ENCODE measurements at places on chromosomes 12 and 14.
A peak's percentile ranks its signal among the peaks of the same experiment; 100 is the strongest.

DNA sequence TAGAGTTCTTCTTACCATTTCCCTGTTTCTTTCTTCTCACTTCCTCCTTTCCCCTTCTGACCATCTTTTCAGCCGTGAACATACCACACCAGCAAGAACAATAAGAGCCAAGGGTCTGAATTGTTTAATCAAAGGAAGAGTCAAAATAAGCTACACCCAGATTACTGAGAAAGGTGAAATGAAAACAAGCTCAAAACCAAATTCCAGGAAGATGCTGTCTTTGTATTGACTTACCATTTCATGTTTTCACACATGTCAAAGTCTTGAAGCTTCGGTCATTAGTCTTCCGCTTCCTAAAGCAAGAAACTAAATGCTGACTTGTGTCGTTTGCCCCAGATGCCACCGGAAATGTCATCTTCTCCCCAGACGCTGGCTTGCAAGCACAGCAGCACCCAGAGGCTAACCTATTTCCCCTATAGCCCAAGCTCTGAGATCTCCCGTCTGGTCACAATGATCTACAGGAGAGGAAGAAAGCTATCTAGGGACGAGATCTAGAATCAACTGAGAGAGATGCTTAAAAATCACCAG, 136.5 kb upstream of the AMIGO2 start:
- H3K27ac ChIP-seq = peak overlapping the region; percentile 96
- peak overlapping the region; percentile 88 for H3K4me3 ChIP-seq
- peaks cover 100% of the 10 kb centered on the region for H3K36me3 ChIP-seq
- peaks cover 11% of the 10 kb centered on the region for H3K4me1 ChIP-seq

DNA sequence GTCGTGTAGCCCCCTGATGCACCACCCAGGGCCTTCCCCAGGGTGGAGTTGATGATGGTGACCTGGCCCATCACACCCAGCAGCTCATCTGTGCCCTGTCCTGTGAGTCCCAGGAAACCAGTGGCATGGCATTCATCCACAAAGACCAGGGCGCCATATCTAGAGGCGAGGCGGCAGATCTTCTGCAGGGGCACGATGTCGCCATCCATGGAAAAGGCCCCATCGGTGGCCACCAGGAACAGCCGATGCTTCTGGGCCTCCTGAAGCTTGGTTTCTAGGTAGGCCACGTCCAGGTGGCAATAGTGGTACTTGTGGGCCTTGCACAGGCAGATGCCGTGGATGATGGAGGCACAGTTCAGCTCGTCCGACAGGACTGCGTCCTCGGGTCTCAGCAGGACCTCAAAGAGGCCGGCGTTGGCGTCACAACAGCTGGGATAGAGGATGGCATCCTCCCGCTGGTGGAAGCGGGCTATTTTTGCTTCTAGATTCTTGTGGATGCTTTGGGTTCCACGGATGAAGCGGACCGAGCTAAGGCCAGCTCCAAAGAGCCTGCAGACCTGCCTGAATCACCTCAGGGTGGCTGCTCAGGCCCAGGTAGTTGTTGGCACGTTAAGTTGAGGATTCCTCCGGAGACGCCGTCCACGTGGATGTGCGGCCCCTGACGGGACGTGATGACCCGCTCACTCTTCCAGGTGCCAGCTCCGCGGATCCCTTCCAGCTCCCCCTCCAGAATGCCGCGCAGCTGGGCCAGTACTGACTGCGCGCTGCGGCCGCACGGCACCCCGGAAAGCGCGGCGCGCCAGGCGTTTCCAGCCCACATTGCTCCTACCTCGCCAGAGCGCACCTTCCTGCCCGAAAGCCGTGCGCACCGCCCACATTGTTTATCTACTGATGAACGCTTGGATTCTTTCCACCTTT, 47.0 kb downstream of the WDR89 start:
- no peaks in the 10 kb centered on the region for H3K27me3 ChIP-seq
- no peak overlapping the region for H3K4me3 ChIP-seq
- H3K4me1 ChIP-seq = peaks cover 4% of the 10 kb centered on the region
- H3K36me3 ChIP-seq = peaks cover 45% of the 10 kb centered on the region

DNA sequence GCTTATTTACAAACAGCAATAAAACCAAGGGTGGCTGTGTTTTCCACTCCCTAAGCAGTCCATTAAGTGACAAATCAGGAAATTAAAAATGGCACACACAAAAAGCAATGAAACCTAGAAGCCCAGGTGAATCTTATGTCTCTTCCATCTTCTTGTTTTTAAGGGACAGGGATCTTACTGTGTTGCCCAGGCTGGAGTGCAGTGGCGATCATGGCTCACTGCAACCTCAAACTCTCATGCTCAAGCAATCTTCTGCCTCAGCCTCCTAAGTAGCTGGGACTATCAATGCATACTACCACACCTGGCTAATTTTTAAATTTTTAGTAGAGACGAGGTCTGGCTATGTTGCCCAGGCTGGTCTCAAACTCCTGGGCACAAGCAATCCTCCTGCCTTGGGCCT, 52.4 kb upstream of the CERS5 start:
- H3K4me1 ChIP-seq = peaks cover 27% of the 10 kb centered on the region
- no peak for ATAC-seq
- no peak overlapping the region for H3K27ac ChIP-seq

DNA sequence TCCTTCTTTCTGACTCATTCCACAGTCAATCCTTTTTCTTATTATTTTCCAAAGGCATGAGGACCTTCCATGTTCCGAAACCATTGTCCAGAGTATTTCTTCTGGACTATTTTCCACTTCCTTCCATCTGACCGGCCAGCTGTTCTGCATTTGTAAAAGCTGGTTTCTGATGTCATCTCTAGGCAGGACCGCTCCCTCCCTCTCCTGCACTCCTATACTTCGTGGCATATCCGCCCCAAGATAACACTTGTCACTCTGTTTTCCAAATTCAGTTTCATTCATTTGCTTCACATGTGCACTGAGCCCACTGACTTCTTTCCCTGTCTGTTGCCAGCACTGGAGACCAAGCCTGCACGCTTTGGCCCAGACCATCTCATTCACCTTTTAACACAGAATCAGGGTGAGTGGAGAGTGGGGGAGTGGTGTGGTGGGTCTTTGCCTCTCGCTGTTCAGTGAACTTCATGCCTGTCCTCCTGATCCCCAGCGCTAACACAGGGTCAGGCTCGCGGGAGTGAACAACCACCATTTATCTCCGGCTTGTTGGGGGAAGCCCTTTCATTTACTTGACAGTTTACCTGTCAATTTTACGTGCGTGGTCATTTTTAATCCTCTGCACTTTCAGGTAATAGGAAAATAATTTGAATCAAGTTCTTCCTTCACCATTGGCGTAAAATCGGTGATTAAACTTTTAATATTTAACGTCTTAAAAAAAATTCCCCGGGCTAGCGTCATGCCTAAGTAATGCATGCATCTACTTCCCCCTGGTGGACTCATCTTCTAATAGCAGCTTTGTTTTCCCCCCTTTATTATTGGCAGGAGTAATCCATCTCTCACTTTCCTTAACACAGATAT, 52.5 kb downstream of the C12orf75 start:
- ATAC-seq = no peak
- H3K27ac ChIP-seq = no peak overlapping the region
- H3K4me3 ChIP-seq = no peak overlapping the region
- H3K4me1 ChIP-seq = no peaks in the 10 kb centered on the region

- H3K27me3 ChIP-seq = no peaks in the 10 kb centered on the region
- H3K27ac ChIP-seq = no peak overlapping the region
- H3K4me3 ChIP-seq = no peak overlapping the region
- H3K36me3 ChIP-seq = no peaks in the 10 kb centered on the region
Observed at GRCh38 chr14:26204366-26204727, 393.5 kb downstream of the NOVA1 start.
